Left lung (tissue), 14 donors: ENCODE measurements at places on chromosomes 16 and 17.

GRCh38 chr17:50967795-50968194 is 101.6 kb upstream of the TOB1 start:
- no peak for DNase-seq

- no peak for DNase-seq
Observed at GRCh38 chr16:66714654-66715307, 18.2 kb upstream of the CMTM4 start.

DNA sequence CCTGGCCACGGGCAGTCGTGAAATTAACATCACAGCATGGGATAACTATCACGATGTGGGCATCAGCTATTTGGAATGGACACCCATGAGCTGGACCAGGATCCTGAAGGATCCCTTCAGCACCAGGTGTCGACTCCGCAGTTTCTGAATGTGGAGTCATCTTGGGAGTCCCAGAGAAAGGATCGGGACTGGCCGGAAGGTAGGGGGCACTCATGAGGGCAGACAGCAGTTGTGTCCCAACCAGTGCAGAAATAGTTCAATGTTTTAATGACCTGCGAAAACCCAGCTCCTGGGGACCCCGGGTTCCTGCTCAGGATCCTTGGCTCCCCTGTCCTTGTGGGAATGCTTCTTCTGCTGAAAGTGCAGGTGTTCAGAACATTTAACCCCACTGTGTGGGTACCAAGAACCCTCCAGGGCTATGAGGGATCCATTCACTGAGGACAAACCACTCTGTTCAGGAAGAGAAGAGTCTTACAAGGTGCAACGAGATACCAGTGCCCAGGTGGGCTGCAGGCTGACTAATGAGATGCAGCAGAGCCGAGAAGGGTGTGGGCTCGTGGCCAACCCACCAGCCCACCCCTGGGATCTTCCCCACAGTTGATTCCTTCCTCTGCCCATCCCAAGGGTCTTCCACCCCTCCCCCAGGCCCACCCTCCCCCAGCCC is 154.8 kb downstream of the SALL1 start:
- no peak for DNase-seq

- no peak for DNase-seq
Observed at GRCh38 chr17:3993493-3994220, 29.4 kb upstream of the ATP2A3 start.

- DNase-seq = no peak
Observed at GRCh38 chr16:68244481-68244902, 681 bp upstream of the PLA2G15 start.

DNA sequence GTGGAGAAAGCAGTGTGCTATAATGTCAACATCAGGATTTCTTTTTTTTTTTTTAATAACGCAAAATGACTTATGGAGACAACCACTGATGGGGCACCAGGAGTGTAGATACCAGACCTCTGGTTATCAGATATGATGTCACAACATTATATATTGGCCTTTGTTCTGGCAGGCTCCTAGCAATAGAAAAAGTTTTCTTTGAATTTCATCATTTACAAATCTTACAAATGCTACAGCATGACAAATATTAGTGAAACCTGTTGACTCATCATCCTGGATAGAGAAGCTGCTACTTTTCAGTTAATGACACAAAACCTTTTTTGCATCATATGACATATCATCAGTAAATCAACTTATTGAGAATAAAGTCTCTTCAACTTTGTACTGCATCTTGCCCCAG is 6.1 kb downstream of the THUMPD1 start:
- no peak for DNase-seq

GRCh38 chr16:84323606-84324005 is 28.9 kb downstream of the WFDC1 start:
- DNase-seq = no peak

- DNase-seq = peak; percentile 74
Observed at GRCh38 chr17:82551779-82552457, 32.4 kb downstream of the FOXK2 start.

DNA sequence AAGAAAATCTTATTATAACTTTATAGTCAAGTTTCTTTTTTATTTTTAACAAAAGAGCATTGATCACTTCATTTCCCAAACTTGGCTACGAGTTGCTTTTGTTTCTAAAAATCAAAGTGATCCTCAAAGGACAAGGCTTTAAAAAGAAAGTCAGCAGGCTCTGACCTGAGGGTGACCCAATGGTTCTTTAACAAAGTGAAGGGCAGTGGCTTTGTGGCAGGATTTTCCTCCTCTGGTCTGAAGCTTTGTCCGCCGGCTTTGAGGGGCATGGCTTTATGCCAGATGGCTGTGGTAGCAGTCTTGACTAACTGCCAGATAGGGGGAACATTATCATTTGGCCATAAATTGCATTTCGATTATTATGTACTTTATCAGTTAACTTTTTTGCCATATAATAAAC is 28.5 kb downstream of the IQCK start:
- DNase-seq = no peak

GRCh38 chr17:7862692-7863437 is 5.1 kb downstream of the CYB5D1 start:
- DNase-seq = no peak
